ENCODE measurements at places on chromosomes 16 and 17.

- peak; percentile 80 for DNase-seq
These were observed 98.3 kb downstream of the PITPNC1 start for GRCh38 chr17:67475161-67475937.

- DNase-seq, result no peak
These were observed 77.1 kb upstream of the SALL1 start for GRCh38 chr16:51228097-51228659.

DNA sequence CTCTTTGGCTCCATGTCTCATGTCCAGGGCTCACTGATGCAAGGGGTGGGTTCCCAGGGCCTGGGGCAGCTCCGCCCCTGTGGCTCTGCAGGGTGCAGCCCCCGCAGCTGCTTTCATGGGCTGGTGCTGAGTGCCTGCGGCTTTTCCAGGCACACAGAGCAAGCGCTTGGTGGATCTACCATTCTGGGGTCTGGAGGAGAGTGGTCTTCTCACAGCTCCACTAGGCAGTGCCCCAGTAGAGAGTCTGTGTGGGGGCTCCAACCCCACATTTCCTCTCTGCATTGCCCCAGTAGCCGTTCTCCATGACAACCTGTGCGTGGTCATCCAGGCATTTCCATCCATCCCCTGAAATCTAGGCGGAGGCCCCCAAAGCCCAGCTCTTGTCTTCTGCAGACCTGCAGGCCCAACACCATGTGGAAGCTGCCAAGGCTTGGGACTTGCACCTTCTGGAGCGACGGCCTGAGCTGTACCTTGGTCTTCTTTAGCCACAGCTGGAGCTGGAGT, 5.2 kb downstream of the IL32 start:
- DNase-seq, result no peak

DNA sequence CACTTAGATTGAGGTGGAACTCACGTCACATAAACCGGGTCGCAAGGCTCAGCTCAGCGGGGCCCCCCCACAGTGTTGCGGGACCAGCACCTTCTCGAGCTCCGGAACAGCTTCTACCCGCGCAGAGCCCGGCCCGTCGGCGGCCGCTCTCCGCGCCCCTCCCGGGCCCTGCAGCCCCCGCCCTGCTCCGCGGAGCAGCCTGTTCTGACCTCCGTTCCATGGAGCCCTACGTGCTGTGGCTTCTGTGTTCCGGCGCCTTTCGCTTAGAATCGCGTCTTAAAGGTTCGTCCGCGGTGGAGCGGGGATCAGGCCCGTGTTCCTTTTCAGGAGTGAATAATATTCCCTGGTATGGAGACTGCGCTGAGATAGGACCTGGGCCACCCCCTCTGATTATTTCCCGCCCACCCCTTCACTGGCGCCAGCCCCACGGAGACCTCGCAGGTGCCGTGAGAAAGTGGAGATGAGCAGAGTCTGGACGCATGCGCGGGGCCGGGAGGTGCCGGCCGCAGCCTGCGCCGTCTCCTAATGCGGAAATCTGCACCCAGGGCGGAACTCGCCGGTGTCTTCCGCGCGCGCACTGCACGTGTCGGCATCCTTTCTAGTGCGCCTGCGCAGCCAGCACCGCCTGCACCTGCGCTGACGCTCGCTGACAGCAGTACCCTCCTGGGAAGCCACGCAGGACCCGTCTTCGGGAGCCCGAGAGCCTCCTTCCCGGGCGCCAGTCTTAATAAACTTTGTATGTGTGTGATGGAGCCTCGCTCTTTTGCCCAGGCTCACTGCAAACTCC, 30.9 kb downstream of the ZNF778 start:
- no peak for DNase-seq

GRCh38 chr17:56786989-56787482, 46.7 kb downstream of the C17orf67 start:
- DNase-seq, result no peak

GRCh38 chr16:67053767-67054334, 24.9 kb downstream of the CBFB start:
- no peak for DNase-seq

DNA sequence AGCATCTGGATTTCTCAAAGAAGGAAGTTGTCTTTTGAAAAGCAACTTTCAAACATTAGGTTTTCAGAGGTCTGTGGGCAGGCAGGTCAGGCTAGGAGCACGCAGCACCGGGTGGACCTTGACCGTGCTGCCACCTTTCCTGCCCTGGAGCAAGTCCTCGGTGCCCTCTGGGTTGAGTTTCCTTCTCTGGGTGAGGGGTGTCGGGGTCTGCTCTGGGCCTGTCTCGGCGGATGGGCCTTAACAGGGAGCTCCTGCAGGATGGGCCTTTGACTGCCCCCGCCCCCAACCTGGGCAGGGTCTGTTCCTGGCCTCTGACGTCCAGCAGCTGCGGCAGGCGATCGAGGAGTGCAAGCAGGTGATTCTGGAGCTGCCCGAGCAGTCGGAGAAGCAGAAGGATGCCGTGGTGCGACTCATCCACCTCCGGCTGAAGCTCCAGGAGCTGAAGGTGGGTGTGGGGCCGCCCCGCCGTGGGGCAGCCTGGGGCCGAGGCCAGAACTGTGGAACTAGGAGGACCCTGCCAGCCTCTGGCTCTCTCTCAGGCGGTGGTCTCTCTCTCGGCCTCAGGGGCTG, 8.7 kb downstream of the DEF8 start:
- DNase-seq, result no peak

DNA sequence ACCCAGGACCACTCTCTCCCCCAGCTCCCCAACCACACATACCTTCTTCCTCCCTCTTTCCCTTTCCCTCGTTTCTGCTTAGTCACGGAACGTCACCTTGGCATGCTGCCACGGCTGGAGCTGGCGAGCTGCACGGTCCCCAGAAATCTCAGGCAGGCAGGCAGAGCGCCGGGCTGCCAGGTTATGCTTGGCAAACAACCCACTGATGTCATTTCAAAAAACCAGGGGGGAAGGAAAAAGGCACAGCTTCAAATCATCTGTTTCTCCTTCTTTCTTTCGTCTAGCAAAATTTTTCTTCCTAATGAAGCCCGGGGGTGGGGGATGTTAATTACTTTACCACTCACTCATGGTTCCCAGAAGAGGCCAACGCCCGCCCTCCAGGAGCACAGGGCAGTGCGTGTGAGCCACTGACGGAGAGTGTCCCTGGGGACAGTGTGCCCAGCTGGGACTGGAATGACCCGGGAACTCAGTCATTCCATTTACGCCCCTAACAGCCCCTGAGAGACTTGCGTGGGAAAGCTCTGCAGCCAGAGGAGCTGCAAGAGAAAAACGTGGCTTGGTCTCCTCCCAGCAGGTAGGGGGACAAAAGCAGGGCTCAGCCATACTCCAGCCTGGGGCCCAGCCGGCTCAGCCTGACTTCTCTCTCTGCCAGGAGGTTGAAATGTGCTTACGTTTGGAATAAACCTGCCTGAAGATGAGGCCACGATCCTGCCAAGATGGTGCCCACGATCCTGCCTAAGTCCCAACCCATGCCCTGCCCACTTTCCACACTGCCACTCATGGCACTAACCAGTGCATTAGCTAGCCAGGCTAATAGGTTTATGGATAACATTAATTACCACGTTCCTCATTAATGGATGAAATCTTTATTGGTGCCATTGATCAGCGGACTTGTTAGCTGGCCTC, 198.9 kb downstream of the ZFHX3 start:
- peak; percentile 66 for DNase-seq

DNA sequence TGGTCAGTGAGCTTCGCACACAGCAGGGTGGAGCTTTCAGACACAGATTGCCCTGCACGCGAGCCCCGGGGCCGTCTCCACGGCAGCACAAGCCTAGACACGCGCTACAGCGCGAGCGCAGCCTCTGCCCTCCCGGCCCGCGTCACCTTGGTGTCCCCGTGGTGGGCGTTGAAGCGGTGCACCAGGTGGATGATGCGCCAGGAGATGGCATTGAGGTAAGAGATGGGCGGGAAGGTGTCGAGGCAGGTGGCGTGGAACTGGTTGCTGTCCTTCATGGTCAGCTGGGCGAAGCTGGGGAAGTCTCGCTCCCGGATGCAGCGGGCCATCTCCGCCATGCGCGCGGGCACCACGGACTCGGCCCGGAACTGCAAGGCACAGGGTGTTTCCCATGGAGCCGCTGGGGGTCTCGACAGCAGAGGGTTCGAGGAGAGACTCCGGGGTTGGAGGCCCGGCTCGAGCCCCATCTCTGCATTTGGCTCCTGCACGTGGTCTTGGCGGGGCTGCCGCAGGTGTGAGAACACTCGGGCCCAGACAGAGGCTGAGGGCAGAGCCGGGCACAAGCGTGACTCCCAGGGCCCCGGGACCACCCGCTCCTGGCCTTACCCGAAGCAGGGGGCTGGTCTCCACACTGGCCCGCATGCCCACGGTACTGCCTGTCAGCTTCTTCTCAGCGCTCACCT, 4.3 kb upstream of the CYBA start:
- no peak for DNase-seq

DNA sequence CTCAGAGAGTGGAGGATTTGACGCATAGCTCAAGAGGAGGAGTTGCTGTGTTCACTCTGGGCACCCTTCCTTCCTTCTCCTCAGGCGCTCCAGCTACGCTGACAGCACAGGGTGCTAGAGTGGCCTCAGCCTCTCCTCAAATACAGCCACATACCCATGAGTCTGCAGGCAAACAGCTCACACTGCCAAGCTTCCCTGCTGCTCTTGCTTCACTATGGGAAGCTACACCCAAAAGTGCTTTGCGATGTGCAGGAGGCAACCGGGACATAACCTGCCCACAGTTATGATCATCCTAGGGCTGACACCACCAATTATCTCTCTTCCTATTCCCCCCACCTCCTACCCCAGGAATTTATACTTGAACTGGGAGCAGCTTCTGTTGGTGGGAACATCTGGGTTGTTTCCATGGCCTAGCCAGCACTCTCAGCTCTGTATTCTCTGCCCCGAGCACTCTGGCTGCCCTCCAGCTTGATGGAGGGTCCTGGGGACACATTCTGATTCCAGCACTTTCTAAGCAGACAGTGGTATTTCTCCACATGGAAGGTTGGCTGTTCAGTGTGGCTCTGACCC, 40.3 kb upstream of the SREBF1 start:
- DNase-seq, result no peak

GRCh38 chr17:5122586-5123342, 6.9 kb downstream of the USP6 start:
- peak; percentile 41 for DNase-seq

- peak; percentile 93 for DNase-seq
These were observed 1.9 kb upstream of the YBX2 start for GRCh38 chr17:7296189-7296861.

- DNase-seq, result no peak
These were observed 195.4 kb downstream of the CDH11 start for GRCh38 chr16:64926476-64926875.

GRCh38 chr17:37429453-37429852, 22.8 kb downstream of the TADA2A start:
- DNase-seq, result no peak

GRCh38 chr17:28033972-28034714, 8.3 kb upstream of the NLK start:
- no peak for DNase-seq

DNA sequence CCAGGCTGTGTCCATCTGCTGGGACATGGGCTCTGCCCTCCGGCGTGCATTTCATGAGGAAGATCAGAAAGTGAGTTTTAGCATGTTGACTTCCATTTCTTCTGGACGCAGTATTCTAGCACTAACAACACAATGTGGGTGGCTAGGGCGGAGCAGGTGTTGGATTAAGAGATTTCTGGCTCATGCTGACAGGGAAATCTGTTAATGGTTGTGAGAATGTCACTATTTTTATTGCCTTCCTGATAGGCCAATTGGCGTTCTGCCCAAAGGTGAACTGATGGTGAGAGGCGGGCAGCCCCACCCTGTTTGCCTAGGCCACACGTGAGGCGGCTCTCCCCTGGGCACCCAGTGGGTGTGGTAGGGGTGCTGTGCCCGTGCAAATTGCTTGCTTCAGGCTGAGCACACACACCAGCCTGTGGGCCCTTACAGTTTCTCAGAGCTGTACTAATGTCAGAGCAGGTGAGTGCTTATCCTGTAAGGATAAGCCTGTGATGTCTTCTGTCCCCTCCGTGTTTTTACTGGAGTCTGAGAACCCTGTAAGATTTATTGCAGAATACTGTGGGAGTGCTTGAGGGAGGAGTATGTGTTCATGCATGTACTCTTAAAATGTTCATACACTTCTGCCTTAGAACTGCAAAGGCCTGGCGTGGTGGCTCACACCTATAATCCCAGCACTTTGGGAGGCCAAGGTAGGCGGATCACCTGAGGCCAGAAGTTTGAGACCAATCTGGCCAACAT, 30.9 kb downstream of the PGS1 start:
- DNase-seq, result no peak

DNA sequence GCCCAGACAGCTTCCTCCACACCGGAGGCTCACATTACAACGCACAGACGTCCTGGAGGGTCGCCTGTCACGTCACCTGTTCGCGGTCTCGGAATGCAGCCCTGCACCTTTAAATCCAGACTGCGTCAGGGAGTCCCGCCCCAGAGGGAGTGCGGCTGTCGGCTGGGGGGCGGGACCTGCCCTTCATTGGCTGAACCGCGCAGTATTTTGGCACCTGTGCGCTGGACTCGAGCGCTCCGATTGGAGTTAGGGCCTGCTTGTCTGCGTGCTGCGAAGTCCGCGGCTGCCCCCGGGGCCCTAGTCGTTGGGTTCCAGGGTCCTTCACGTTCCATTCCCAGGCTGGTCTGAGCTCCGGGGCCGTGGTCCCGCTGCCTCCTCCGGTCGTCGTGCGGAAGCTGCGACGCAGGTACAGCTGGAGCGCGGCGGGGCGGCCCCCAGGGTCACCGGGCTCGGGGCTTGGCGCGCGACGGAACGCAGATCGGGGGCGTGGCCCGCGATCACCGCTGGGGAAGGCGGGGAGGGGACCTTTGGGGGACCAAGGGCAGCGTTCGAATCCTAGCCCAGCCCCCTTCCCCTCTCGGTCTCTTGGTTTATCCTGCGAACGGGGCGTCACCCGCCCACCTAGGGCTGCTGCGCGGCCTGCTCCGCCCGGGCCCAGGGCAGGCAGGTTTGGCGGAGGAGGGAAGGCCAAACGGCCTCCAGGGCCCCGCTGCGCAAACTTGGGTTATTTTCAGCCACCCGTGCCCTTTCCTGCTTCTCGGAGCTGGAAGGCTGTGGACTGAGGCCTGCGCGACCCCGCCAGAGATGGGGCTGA, at the start of gene MIEF2:
Gene MIEF2 (plus strand): TSS at position 331 of the 814 bp plus-strand sequence. CDS start 2,059 bp downstream, outside the sequence.
- DNase-seq, result peak; percentile 87

- no peak for DNase-seq
These were observed 21.3 kb downstream of the SLC7A5 start for GRCh38 chr16:87847785-87848675.

DNA sequence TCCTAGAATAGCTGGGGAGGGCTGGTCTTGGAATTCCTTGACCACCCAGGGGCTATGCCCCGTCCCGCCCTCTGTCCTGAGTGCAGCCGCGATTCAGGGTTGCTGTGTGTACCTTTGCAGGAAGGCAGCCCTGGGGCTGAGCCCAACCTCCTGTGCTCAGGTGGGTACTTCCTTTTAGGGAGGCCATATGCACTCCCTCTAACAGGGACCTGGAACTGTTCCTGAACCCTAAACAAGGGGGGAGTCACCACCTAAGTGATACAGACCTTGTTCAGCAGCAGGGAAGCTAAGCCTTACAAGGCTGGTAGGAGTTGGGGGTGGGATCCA, 24.6 kb downstream of the LLGL2 start:
- no peak for DNase-seq

GRCh38 chr17:48333034-48333530, 96.9 kb downstream of the SKAP1 start:
- DNase-seq, result no peak
